Stimulated activated CD4-positive, alpha-beta T cell treated with anti-CD3 and anti-CD28 coated beads, Interleukin-15, amount 100 ng/mL, for 48 hours (primary cell): ENCODE measurements at places on chromosomes 7 and 10.

DNA sequence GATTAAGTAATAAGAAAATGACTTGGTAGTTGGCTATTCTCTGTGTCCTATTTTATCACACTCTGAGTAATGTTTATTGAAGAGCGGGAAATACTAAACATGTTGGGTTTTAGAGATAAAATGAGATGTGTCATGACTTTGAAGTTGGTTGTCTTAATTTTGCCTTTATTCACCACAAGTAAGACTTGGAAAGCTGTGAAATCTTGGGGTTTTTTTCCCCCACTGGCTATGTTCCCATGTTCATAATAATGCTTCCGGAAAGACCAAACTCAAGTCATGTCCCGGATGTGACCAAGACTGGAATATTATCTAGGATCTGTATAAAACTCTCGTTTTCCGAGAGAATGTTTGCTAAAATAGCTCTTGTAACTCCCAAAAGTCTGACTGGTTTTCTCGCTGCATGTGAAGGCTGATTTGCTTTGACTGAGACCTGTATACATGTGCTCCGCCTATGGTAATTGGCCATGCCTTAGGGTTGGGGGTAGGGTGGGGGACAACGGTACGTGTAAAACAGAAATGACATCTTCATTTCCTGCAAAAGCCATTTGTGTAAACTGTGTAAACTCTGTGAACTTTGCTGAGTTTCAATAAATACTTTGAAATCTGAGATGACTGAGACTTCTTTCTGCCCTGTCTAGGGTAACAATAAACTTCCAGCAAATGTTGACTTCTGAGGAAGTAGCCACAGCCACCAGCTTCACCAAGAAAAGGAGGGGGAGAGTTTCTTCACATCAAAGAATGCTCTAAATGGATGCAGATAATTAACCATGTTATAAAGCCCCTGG, 169.6 kb downstream of the ZNF365 start:
- no peak for DNase-seq

DNA sequence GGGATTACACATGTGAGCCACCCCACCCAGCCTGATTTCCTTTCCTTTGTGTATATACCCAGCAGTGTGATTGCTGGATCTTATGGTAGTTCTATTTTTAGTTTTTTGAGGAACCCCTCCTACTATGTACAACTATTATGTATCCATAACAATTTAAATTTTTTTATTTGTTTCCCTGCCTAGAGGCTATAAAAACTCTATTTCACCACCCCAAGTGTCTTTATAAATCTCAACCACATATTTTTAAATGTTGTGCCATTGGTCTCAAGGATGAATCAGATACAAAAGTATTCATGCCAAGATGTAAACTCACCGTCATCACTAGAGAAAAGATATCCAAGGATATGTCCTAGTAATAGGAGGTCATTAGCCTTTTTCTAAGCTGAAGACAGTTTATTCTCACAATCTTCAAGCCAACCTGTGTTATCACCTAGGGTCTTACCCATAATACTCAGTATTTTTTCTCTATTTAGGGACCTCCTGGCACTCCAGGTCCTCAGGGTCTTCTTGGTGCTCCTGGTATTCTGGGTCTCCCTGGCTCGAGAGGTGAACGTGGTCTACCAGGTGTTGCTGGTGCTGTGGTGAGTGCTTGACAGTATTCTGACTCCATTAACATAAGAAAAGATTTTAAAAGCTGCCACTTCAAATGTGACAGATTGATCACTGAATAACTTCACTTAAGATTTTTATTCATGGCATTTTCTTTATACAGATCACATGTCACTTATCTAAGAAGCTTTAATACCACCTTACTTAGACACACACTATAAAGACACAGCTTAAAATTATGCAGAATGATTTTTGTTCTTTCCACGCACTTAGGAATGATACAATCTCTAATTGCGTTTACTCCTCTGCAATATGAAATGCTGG, 29.4 kb downstream of the COL1A2 start:
- DNase-seq: no peak

- DNase-seq: no peak
Measured at GRCh38 chr7:5422396-5423305, 983 bp downstream of the TNRC18 start.

GRCh38 chr10:101686133-101686925, 8.6 kb downstream of the FBXW4 start:
- no peak for DNase-seq

DNA sequence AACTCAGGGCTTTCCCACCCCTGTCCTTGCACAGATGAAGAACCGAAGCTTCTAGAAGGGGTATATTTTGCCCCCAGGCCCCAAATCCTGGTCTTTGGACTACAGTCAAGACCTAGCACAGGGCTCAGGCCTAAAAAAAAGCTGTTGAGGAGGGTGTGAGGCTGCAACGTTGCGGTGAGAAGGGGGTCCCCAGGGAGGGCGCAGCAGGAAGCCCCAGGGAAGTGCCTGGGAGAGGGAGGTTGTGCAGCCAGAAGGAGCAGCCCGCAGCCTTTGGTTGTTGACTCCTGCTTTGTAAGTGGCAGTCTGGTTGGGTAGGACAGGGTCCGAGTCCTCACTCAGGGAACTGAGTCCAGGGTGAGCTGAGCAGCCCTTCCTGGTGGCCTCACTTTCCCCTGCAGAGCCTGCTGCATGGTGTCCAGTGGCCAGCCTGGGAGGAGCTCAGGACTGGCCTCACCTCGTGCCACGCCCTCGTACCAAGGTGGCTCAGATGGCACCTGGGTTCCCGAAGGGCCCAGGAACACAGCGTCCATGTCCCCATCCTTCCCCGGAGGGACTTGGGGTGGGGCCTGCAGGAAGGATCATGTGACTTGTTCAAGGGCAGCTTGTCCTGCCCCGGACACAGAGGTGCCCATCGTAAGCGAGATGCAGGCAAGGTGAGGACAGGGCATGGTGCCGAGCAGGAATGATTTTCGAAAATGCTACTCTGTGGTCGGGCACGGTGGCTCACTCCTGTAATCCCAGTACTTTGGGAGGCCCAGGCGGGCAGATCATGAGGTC, 166.4 kb upstream of the TNRC18 start:
- DNase-seq: no peak

- no peak for DNase-seq
Measured at GRCh38 chr7:21472029-21472428, 44.1 kb downstream of the SP4 start.

GRCh38 chr7:91083855-91084644, 180.2 kb upstream of the FZD1 start:
- DNase-seq: peak; percentile 15

GRCh38 chr10:22643116-22643515, 71.3 kb downstream of the PIP4K2A start:
- no peak for DNase-seq

DNA sequence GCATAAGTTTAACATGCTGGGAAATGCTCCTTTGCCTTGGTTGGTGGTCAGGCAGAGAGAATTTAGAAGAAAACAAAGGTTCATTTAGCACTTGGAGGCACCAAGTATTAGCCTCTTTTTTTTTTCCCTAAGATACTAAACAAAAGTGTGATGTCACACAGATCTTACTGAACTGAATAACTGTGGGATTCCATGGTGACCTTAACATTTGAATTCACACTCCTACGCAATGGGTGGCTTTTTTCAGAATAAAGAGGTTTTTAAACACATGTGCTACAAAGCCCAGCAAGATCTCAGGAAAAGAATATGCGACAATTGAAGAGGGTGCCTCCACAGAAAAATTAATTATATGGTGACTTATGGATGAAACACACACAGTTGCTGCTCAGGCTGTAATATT, 133.4 kb upstream of the ABCB5 start:
- DNase-seq: no peak

DNA sequence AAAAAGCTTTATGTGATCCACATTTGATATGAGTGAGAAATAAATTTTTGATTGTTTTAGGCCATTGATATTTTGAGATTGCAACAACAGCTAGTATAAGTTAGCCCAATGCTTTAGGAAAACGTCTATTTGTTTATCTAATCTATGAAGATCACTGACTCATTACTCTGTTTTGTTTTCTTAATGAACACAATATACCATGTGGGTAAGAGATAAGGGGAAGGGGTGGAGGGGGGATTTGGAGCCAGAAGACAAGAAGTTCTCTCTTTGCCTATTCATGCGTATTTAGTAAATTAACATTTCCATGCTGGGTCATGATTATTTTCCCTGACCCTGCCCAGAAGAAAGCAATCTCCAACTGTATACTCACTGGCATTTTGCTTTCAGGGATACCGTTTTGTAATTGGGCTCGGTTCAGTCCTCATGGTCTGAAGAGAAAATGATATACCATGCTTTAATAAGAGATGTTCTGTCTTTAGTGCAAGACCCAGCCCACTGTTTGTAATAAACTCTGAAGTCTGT, 359.5 kb upstream of the NPSR1 start:
- no peak for DNase-seq

GRCh38 chr10:16820018-16820417, 2.8 kb upstream of the RSU1 start:
- no peak for DNase-seq

GRCh38 chr10:9781666-9782065, 1236.0 kb upstream of the CELF2 start:
- DNase-seq: no peak

DNA sequence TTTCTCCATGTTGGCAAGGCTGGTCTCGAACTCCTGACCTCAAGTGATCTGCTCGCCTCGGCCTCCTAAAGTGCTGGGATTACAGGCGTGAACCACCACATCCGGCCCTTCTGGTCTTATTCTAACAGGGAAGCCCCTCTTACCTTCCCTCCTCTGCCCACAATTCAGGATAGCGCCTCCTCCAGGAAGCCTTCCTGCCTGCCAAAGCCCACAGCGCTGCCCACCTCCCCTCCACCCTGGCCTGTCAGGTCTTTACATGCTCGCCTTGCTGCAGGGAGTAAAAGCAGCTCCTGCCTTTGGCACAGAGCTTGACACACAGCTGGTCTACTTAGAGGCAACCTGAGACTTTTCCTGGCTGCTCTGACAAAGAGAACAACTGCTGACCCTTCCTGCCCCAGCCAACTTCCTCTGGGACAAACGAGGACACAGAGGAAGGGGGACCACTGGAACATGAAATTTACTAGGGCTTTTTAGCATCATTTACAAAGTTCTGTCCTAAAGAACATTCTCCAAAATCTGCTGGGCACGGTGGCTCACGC, 13.2 kb downstream of the MLXIPL start:
- no peak for DNase-seq

DNA sequence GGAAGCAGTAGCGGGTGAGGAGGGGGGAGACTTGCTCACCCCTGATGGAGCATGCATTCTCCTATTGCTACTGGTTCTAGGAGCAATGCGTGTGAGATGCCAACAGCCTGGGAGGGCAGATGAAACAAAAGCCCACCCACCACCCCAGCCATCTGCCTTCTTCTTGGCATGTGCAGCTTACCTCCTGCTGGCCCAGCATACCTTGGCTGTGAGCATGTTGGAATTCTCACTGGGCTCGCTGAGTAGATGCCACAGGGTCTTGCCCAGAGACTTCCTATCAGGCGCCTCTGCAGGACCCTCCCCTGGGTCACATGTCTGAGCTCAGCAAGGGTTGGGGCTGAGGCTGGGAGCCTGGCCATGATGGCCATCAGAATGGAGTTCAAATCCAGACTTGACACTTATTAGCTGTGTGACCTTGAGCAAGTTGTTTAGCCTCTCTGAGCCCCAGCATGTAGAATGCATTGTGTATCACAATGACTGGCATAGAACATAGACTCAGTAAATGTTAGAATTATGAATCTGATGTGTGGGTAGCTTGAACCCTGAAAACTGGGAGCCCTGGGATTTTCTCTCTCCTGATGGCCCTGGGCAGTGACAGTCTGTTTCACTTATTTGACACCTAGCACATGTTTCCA, 38.2 kb downstream of the CDH23 start:
- DNase-seq: no peak

DNA sequence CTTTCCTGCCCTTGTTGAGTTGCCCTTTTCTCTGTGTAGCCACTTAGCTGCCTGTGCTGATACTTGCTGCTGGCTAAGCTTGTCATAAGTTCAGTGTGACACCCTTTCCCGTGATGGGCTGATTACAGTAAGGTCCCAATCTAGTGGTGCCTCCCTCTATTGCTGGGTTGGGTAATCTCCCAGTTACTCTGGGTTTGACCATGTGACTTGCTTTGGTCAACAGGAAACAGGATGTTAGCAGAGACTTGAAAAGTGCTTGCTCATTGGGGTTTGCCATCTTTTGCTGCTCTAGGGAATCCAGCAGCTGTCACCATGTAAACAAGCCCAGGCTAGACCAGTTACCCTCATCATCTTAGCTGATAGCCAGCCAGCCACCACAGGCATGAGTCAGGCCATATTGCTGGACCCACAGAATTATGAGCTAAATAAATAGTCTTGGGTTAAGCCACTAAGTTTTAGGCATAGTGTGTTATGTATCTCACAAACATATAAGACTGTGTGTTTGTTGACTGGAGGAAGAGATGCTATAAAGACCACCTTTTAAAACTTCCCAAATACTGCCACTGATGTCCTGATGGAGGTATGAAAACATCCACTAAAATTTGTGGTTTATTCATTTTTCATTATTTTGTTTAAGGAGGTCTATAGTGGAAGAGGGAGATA, 4.0 kb upstream of the LEP start:
- DNase-seq: no peak

DNA sequence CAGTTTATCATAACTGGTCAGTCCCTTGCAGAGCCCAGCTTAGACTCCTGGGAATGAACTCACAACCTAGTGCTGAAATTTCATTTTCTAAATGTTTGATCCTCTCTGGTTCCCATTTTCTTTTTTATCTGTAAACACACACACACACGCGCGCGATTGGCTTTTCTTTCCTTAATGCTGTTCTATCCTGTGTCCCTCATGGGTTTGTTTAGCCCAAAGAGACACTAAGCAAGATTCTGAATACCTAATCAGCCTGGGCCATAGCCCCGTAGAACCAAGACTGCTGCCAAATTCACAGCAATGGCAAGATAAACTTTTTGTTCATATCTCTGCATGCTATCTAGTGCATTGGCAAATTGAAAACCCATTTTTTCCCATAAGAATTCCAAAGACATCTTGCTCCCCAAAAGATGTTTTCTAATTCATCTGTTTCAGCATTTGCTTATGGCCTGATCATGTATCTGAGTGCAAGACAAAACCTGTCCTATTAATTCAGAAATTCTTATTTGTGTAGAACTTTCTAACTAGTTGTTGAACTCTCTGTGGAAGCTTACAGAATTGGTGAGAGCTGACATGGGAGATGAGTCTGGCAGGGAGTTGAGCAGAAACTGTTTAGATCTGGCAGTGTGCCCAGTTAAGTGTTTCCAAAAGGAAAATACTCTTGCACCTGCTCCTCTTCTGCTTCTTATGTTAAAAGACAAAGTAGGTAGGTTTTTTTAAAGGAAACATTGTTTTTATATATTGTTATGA, 1.8 kb upstream of the IFIT1 start:
- DNase-seq: no peak

DNA sequence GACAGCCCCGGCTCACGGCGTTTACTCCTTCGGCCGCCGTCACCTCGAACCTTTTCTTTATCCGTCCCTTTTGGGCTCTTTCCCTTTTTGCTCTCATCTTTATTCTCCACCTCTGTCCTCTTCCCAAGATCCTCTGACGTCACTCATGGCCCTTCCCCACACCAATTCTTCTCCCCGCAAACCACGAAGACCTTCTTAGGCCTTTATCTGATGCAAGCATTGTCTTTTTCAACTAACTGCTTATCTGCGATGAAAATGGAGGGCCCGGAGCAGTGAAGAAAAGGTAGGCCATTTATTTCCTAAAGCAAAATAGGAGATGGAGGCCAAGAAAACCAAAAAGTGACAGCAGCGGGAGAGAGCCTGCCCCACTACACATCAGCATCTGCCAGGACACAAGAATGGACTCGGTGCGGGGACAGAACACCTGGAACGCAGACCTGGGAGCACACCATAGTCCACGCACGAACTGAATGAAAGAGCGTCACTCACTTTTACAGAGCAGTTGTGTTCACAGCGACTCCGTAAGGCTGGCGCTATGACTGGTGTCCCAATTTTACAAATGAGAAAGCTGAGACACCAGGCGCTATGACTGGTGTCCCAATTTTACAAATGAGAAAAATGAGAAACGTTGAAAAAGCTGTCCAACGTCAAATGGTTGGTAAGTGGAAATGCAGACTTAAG, 45.3 kb downstream of the ZNF777 start:
- DNase-seq: no peak
